CD4-positive, alpha-beta T cell treated with Interleukin-1 beta for 1 hour (primary cell): ENCODE measurements at places on chromosomes 4 and X.

GRCh38 chr4:40702800-40703151 is 47.0 kb upstream of the NSUN7 start:
- no peak for DNase-seq

- DNase-seq: no peak
These were observed 32.0 kb downstream of the F8 start for GRCh38 chrX:154990496-154990895.

GRCh38 chrX:150365990-150366911 is 3.1 kb downstream of the MAMLD1 start:
- DNase-seq: no peak

GRCh38 chrX:40806513-40807220 is 71.3 kb upstream of the MED14 start:
- DNase-seq: no peak

DNA sequence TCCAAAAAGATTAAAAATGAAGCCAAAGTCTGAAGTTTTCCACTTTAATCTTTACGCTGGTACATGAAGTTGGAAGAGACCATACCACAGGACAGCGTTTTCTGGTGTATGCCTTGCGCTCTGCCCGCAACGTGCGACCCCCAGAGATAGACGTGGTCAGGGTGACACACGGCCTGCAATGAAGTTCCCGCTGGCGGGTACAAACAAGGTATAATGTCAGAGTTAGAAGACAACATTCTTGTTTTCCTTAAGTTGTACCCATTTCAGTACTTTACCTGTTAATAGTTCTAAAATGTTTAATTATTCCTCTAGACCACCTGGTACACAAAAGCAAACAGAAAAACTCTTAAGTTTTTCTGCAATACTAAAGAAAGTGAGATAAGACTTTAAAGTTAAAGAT is 4.8 kb downstream of the HNRNPDL start:
- DNase-seq: no peak

DNA sequence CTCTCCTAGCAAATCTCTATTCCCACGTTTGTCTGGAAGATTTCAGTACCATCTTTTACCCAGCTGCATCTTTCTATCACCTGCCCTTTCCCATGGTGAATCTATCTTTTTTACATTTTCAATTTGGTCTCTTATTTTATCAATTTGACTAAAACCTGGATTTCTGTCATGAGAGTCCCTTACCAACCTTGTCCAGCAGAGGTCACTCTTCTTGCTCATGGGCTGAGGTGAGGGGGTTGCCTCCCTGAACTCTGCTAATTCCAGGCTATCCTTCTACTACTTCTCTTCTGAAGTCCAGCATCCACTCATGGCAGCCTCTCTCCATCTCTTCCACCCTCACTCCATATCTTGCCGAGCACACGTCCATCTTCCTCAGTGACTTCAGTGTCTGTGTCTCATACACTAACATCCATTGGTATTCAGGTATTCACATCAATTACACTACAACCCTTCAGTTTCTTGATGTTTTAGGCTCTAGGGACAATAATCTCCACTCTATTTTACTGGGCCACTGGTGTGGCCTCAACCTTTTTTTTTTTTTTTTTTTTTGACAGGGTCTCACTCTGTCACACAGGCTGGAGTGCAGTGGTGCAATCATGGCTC is 17.8 kb upstream of the ZNF827 start:
- DNase-seq: peak; percentile 48

DNA sequence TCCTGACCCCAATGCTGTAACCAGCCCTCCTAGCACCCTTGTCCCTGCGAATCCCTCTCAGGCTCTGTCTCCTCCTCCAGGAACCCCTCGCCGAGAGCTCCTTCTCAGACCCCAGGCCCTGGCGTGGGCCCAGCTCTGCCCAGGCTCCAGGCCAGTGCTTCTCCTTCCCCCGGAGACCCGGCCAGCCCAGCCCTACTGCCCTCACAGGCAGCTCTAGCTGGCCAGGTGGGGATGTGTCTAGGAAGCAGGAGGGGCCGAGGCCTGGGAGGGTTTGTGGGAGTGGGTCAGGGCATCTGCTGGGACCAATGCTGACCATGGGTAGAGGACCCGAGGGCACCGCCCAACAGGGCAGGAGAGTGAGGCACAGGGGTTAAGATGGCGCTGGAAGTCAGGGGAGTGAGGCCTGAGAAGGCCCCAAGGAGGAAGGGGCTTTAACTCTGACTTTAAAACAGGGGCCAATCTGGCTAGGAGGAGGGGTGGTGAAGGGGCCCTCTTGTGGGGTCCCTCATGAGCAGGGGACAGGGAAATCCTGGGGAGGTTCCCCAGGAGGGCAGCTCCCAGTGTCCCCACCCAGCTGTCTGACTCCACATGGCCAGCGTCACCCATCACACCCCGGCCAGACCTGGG is 64.7 kb upstream of the NKX1-1 start:
- DNase-seq: no peak

GRCh38 chr4:113884655-113885054 is 94.8 kb downstream of the ARSJ start:
- DNase-seq: no peak

DNA sequence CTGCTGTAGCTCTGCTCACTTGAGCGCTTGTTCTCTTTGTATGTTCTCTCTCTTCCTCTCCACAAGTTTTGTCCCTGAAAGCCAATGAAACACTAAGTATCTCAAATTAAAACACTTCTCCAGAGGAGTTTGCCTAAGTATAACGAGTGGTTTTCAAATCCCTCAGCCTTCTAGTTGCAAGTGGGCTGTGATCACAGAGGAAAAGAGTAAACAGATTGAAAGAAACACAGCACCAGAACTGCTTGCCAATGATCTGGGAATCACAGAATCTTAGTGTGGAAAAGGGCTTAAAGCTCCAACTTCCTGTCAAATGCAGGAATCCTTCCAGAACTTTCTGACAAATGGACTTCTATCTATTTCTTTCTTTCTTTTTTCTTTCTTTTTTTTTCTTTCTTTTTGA is 4.8 kb upstream of the PRSS12 start:
- no peak for DNase-seq

DNA sequence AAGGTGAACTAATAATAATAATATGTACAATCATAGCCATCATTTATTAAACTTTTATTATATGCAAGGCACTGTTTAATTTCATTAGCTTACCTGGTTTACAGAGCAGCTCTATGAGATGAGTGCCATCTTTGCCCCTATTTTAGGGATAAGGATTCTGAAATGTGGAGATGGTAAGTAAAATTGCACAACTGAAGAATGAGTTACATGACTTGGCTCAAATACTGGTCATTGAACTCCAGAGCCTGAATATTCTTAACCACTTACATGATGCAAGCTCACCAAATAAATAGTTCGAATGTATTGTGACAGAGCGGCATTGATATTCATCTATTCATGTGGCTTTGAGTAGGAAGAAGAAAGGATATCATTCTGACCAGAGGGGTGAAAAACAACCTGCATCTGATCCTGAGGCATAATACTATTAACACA is 11.7 kb downstream of the ALB start:
- DNase-seq: no peak

GRCh38 chrX:67524428-67524827 is 19.4 kb upstream of the AR start:
- DNase-seq: no peak

DNA sequence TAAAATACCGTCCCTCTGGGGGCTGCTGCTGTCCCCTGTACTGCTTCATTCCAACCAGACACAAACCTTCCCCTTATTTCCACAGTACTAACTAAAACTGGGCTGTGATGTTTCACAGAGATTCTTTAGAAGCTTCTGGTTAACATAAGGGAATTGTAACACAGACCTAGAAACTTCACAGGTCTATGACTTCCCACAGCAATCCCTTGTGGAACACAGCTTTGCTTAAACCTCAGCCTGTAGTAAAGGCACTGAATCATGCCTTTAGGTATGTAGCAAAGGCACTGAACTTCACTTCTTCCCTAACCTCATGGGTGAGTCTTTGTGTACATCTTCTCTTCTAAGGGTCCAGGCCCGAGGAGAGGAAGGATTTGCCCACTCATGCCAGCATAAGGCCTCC is 49.4 kb downstream of the SPINK2 start:
- DNase-seq: no peak

GRCh38 chr4:38313999-38314561 is 349.9 kb upstream of the KLF3 start:
- no peak for DNase-seq

DNA sequence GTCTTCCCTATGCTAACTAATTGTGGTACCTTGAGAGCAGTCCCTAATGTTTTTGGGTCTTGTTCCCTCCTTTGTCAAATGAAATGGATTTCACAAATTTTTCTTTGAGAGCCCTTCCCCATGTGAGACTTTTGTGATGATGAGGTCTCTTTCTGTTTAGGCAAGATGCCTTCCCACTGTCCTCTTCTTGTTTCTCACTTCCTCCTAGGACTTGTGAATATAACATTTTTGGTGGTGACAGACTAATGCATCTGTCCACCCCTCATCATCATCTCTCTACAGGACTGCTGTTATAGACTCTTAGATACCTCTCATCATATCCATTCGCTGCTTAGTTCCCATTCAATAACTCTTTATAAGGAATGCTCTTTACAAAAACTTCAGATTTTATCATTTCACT is 8.7 kb upstream of the ANK2 start:
- no peak for DNase-seq

DNA sequence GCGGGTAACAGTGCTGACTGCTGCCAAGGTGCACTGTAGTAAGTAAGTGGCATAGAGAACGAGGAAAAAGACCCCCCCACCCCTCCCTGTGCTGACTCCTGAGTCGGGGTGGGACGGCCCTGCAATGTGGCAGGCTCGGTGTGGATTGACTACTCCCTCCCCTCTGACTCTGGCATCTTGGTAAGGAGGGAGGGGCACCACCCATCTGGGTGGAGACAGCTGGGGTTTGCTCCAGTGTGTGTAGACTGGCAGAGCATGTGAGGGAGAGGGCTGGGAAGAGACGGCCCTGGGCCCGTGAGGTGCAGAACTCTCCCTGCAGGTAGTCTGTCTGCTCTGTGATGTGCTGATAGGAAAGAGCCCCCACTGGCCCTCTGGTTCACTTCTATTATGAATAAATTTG is 31.0 kb downstream of the NSG1 start:
- no peak for DNase-seq

GRCh38 chr4:38017609-38018008 is 57.4 kb downstream of the PTTG2 start:
- no peak for DNase-seq

GRCh38 chr4:140117947-140118346 is 36.0 kb downstream of the MAML3 start:
- no peak for DNase-seq

DNA sequence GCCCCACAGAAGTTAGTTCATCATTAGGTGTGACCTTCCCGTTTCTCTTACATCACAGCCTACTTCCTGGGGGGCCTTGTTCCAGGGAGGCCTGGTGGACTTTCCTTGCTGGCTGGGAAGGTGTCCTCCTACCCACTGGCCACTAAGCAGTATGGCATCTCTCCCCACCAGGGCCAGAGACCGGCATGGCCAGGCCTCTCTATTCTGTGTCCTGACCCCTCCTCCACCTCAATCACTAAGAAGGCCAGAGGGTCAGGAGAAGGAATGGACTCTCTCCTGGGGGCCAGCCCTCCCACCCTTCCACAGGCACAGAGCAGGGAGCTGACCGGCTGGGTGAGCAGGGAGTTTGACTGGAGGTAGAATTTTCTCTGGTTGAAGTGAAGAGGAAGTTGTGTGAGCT is 81.9 kb downstream of the PJA1 start:
- no peak for DNase-seq

GRCh38 chr4:768995-769394 is 56.9 kb downstream of the CPLX1 start:
- no peak for DNase-seq

DNA sequence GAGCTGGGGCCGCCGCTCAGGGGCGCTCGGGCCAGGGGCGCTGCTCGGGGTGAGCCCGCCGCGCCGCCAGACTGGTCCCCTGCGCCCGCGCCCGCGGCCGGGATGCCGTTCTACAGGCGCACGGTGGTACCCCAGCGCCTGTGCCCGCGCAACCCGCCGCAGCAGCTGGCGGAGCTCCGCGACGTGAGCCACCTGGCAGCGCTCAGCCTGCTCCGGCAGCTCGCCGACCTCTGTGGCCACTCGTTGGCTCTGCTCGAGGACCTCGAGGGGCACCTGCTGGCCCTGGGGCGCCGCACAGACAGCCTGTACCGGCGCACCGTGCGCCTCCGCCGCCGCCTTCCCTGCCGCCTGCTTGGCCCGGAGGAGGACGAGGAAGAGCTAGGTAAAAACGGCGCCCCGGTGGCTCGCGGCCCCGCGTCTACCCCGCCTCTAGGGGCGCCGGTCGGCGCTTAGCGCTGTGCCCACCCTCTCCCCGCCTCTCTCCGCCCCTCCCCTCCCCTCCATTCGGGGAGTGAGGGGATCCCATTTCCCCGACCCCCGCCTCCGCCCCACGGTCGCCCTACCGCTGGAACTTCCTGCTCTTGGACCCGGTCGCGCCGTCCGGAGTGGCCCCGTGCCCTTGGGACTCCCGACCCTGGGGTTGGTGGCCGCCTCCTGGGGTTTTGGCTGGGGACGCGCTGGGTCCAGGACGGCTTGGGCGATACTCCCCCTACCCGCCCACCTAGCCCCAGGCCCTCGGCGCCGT is 513 bp downstream of the NHSL2 start:
- peak; percentile 4 for DNase-seq
